CD4-positive, CD25-positive, alpha-beta regulatory T cell (primary cell): ENCODE measurements at places on chromosomes 7 and 10. TPM values are rescaled to one million over a fixed set of nuclear protein-coding genes. Genes with fewer than 3 reads are reported as not detected.

DNA sequence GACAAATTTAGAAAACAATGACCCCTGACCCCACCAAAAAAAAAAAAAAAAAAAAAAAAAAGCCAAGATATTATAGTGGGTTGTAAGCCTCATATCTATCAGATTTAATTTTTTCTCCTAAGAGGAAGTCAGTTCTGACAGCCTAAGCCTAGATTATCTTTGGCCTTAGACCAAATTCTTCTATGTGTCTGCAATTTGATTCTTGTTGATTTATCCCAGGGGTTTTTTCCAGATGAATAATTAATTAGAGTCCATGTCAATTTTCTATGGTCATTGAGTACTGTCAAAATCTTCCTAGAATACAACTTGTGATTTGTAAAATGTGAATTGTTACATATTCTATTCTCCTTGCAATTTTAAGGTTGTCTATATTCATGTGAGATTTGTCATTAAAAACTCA is 151.6 kb upstream of the CACNA2D1 start:
- no peaks in the 10 kb centered on the region for H3K27me3 ChIP-seq
- no peaks in the 10 kb centered on the region for H3K36me3 ChIP-seq
- DNase-seq: no peak
- no peak overlapping the region for H3K4me3 ChIP-seq
- H3K4me1 ChIP-seq: no peaks in the 10 kb centered on the region

GRCh38 chr10:51718804-51719291 is 19.5 kb upstream of the CSTF2T start:
- H3K4me1 ChIP-seq: no peaks in the 10 kb centered on the region
- H3K36me3 ChIP-seq: no peaks in the 10 kb centered on the region
- no peak overlapping the region for H3K4me3 ChIP-seq
- peaks cover 12% of the 10 kb centered on the region for H3K27me3 ChIP-seq
- no peak overlapping the region for H3K27ac ChIP-seq
- DNase-seq: no peak

- DNase-seq: no peak
- H3K27me3 ChIP-seq: no peaks in the 10 kb centered on the region
- H3K36me3 ChIP-seq: peaks cover 7% of the 10 kb centered on the region
- no peaks in the 10 kb centered on the region for H3K4me1 ChIP-seq
Observed at GRCh38 chr7:151696721-151697514, 177.2 kb upstream of the RHEB start.

GRCh38 chr7:2912684-2913439 is 68.8 kb upstream of the GNA12 start:
- H3K4me3 ChIP-seq: no peak overlapping the region
- H3K4me1 ChIP-seq: no peaks in the 10 kb centered on the region
- H3K27ac ChIP-seq: no peak overlapping the region
- DNase-seq: no peak

GRCh38 chr10:8054494-8055407 is at the start of gene GATA3:
GATA3 (plus strand) TSS chr10:8054688; CDS start chr10:8055656, 968 bp downstream.
- H3K4me3 ChIP-seq: peak within 1 kb of the TSS; percentile 94
- H3K27me3 ChIP-seq: no peaks in the 10 kb centered on the region
- DNase-seq: peak; percentile 79
- H3K36me3 ChIP-seq: peaks cover 12% of the 10 kb centered on the region
- H3K27ac ChIP-seq: peak within 1 kb of the TSS; percentile 90

- H3K4me3 ChIP-seq: no peak overlapping the region
- no peak overlapping the region for H3K27ac ChIP-seq
- no peaks in the 10 kb centered on the region for H3K36me3 ChIP-seq
Observed at GRCh38 chr7:35380739-35381224, 126.9 kb upstream of the TBX20 start.

DNA sequence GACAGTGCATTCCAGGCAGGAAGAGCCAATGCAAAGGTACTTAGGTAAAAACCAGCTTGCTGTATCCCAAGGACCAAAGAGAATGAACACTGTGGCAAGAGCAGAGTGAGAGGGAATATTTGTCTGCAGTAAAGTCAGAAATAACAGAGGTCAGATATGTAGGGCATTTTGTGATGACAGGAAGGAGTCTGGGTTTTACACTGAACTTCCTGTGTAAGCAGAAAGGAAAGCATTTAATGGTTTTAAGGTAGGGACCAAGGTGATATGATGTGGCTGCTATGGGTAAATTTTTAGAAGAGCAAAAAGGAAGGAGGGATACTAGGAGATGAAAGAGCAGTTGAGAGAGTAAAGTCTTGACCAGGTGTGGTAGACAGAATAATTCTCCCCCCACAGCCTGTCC is 10.1 kb downstream of the ABCB1 start:
- no peaks in the 10 kb centered on the region for H3K4me1 ChIP-seq
- DNase-seq: no peak
- no peak overlapping the region for H3K4me3 ChIP-seq
- no peak overlapping the region for H3K27ac ChIP-seq
- H3K36me3 ChIP-seq: no peaks in the 10 kb centered on the region

DNA sequence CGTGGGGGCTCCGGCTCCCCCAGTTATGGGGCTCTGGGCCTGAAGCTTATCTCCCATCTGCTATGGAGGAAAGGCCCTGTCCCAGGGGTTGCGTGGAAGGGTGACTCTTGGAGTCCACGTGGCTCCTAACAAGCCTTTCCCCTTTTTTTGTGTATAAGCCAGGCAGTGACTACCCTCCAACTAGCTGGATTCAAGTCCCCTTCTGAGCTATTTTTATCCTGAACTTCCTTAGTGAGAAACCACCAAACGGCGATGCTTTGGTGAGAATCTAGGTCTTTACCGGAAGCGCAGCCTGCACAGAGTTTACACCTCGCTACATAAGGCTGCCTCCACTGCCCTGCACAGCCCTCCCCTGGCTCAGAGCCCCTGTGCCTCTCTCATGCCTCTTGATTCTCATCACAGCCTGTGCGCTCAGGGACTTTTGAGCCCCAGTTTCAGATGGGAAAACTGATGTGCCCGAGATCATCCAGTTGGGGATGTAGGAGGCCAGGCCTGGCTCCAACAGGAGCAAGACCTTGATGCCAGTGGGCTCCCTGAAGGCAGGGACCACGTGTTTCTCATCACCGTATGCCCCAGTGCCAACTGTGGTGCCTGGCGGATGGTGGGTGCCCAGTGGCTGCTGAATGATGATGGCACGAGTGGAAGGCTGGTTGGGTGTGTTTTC is 102.3 kb upstream of the PPIF start:
- H3K36me3 ChIP-seq: no peaks in the 10 kb centered on the region
- DNase-seq: no peak
- H3K4me1 ChIP-seq: peaks cover 76% of the 10 kb centered on the region

DNA sequence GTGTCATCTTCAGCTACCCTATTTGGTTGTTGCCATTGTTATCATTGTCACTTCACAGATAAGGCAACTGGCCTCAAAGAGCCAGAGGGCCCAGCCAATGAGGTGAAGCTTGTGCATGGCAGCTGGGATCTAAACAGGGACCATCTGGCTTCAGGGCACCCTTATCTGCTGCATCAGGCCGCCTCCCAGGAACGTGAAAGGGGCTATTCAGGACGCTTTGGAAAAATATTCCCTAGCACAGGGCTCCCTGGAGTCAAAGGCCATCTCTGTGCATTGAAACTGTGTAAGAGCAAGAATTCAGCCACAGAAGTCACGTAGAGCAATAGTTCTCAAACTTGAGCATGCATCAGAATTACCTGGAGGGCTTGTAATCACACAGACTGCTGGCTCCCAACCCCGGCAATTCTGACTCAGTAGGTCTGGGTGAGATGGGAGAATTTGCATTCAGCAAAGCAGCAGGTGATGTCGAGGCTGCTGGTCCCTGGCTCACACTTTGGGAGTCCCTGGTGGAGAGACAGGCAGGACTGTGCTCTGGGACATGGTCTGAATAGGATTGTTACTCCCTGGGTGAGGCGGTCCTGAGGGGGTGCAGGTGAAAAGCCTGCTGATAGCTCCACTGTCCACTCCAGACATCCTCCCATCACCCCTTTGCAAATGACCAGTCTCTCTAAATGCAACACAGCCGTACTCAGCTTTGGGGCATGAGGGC is 21.5 kb upstream of the PLEKHA1 start:
- no peaks in the 10 kb centered on the region for H3K4me1 ChIP-seq
- DNase-seq: no peak
- no peak overlapping the region for H3K4me3 ChIP-seq

DNA sequence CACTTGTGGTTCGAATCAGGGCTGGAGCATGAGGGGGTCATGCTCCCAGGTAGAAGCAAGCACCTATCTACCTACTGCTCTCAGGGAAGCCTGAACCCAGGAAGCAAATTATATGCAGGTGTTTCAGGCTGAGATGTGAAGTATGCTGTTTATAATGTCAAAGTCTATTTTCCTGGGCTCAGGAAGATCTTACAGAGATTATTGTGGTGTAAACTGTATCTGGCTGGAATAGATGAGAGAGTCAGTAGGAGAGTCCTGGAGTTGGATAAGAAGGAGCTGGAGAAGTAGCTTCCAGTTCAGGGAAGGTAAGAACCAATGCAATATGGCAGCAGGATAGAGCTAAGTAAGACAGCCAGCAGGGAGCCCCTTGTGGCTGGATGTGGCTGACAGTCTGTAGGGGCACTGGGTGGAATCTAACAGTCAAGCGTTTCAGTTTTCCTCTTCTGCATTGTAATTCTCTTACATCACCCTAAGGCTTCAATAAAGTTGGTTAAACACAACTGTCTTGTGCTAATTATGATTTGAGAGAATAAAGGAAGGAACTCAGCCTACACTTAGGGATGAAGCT is 105.9 kb upstream of the EEPD1 start:
- H3K27me3 ChIP-seq: peaks cover 2% of the 10 kb centered on the region
- no peak overlapping the region for H3K27ac ChIP-seq
- H3K4me1 ChIP-seq: no peaks in the 10 kb centered on the region
- no peaks in the 10 kb centered on the region for H3K36me3 ChIP-seq
- no peak overlapping the region for H3K4me3 ChIP-seq
- no peak for DNase-seq

GRCh38 chr7:17501441-17502212 is 203.2 kb downstream of the AHR start:
- H3K4me3 ChIP-seq: no peak overlapping the region
- no peak overlapping the region for H3K27ac ChIP-seq

GRCh38 chr7:132123773-132124172 is 452.5 kb downstream of the PLXNA4 start:
- H3K4me3 ChIP-seq: no peak overlapping the region
- H3K27ac ChIP-seq: no peak overlapping the region
- H3K4me1 ChIP-seq: no peaks in the 10 kb centered on the region
- H3K27me3 ChIP-seq: no peaks in the 10 kb centered on the region
- no peaks in the 10 kb centered on the region for H3K36me3 ChIP-seq
- no peak for DNase-seq

- no peak overlapping the region for H3K4me3 ChIP-seq
- H3K4me1 ChIP-seq: no peaks in the 10 kb centered on the region
- H3K27ac ChIP-seq: no peak overlapping the region
Observed at GRCh38 chr10:79387974-79388850, 40.9 kb downstream of the PPIF start.

DNA sequence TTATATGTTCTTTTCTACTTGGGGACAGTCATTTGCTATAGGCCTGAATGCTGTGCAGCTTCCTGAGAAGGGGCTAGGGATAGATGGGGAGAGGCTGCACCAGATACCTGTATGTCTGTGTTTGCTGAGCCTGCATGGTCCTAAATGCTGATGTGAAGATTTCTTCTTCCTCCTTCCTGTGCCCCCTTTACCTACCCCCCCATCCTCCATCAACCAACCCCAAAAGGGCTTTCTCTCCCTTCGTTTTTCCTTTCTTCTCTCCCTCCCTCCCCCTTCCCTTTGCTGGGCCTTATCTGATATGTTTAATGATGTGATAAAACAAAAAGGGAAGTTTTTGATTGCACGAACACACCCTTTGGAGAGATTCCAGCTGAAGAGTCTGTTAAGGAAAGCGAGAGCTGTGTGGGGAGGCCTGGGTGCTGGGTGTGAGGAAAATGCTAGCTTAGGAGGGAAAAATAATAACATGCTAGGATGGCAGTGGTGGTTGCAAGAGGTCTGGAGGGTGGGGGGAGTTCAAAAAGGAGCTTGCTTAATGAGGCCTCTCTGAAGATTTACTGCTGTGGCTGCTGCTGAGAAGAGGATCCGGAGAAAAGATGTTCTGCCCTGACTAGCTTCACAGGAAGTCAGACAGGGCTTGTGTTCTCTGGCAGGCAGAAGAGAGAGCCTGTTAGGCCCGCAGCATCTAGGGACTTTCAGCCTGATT is 101.8 kb downstream of the SAMD9 start:
- no peaks in the 10 kb centered on the region for H3K36me3 ChIP-seq
- H3K4me1 ChIP-seq: no peaks in the 10 kb centered on the region
- DNase-seq: no peak
- no peak overlapping the region for H3K4me3 ChIP-seq
- no peak overlapping the region for H3K27ac ChIP-seq
- H3K27me3 ChIP-seq: no peaks in the 10 kb centered on the region

DNA sequence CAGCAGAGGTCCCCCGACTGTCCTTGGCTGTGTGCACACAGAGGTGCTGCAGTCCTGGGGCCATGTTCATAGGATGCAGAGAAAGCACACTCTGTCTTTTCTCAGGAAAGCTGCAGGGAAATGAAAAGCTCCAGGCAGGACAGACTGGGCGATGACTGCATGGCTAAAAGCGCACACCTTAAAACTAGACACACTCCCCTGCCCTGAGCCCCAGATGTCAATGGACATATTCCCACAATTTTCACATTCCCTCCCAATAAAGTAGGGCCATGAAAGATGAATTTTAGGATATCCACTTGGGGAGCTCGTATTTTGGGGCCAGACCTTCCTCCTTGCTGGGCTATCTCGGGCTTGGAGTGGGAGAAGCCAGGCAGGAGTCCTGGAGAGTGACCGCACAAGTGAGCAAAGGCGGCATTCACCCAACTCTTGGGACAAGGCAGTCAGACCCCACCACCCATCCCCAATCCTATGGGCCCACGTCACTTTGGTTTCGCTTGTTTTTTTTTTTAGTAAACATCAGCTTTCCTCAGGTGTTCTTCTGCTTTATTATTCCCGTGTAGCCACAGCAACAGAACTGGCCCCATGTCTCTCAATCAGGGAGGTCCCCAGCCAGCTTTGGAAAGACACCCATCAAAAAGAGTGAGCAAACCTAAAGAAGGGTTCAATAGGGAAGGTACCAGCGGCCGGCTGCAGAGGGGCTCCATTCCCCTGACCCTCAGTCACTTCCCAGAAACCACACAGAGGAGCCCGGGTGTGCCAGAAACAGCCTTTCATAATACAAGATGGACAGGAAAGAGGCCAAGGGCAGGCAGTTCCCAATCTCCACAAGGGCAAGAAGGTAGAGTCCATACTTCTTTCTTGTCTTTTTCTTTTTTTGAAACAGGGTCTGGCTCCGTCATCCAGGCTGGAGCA is 12.7 kb downstream of the GPRIN2 start:
- peaks cover 7% of the 10 kb centered on the region for H3K27me3 ChIP-seq
- no peak overlapping the region for H3K27ac ChIP-seq
- no peaks in the 10 kb centered on the region for H3K4me1 ChIP-seq
- H3K36me3 ChIP-seq: no peaks in the 10 kb centered on the region
- no peak for DNase-seq

DNA sequence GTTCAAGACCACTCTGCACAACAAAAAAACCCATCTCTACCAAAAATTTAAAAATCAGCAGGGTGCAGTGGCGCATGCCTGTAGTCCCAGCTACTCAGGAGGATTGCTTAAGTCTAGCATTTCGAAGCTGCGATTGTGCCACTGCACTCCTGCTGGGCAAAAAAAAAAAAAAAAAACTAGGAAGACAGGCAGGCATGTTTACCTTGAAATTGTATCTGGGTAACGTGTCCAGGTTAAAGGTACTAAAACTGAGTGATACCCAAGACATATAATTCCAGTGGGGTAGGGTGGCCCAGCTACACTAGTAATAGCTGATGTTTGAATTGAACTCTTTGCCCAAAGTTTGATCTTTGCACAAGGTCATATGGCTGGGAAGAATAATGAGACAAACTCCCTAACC is 16.2 kb downstream of the GHITM start:
- DNase-seq: no peak
- H3K36me3 ChIP-seq: peaks cover 43% of the 10 kb centered on the region
- H3K27me3 ChIP-seq: no peaks in the 10 kb centered on the region
- no peaks in the 10 kb centered on the region for H3K4me1 ChIP-seq

Gene EEPD1
- polyA plus RNA-seq: 10.6 TPM

Gene ABCC2
- polyA plus RNA-seq: 0.31 TPM

Gene TAS2R39
- polyA plus RNA-seq: not detected

Gene PTF1A
- polyA plus RNA-seq: not detected

Gene FEZF1
- polyA plus RNA-seq: not detected

Gene SSC4D
- polyA plus RNA-seq: 0.65 TPM
